Epithelial cell of proximal tubule (primary cell): ENCODE measurements at places on chromosomes 2 and 18. TPM values are rescaled to one million over a fixed set of nuclear protein-coding genes. Genes with fewer than 3 reads are reported as not detected.

DNA sequence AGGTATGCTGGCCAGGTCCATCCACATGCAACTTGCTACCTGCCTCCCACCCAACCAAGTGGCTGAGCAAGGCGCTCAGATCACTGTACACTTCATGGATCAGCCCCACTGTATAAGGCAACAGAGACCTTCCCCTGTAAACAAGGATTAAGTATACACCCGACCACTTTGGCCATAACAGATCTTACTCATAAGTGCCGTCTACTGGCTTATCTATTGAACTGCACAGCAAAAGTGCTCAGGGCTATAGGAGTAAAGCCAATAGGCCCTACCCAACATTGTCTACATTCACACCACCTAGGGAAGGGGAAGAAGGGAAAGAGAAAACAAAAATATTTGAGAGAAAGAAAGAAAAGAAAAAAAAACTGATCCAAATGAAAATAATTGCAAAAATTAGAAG lies 663.9 kb upstream of the LRRTM1 start:
- no peak for DNase-seq

DNA sequence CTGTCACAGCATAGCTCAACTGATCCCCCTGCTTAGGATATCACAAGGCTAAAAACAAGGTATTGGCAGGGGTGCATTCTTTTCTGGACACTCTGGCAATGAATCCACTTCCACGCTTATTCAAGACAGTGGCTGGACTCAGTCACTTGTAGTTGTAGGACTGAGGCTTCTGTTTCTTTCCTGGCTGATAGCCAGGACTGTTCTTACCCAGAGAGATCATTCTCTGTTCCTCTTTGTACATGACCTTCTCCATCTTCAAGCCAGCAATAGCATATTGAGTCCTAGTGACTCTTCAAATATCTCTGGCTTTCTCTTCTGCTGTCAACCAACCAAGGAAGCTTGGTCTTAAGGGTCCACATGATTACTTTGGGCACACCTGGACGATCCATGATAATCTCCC lies 241.3 kb downstream of the RBM43 start:
- no peak for DNase-seq

Gene PIEZO2
- 0.07 and 7.5 TPM in 2 replicates for total RNA-seq

Gene ERFE
- total RNA-seq, result 9.8 and 86.8 TPM in 2 replicates

DNA sequence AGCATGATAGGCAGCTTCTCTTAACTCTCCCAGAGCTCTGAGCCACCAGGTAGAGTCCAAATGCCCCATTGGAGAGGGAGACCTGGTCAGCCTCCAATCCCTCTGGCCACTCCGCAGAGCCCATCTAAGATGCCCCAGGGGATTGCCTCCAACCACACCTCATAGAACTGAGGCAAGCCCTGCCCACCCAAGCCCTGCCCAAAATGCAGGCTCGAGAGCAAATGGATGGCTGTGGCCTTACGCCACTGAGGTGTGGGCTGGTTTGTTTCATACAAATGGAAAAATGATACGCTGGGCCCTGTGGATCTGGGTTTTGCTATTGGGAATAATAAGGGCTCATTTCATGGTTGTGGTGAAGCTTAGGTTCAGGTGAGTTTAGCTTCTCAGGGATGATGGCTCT lies 3.0 kb upstream of the TFCP2L1 start:
- no peak for DNase-seq
